ENCODE measurements at places on chromosomes 5 and 9.

DNA sequence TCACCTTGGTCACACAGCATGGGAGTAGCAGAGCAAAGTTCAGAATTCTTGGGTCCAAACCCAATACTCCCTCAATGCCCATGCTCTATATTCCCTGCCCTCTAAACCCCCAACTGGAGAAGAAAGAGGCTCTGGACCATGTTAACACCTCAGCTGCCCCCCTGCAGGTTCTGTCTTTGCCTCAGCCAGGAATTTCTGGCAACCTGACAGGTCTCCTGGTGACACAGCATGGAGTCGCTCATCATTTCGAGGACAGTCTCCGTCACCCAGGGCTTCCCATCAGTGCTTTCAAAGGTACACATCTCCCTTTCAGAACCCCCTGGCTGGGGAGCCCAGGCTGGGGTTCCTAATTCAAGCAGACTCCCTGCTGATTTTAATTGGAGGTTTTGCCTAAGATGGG is 189.5 kb downstream of the BRINP1 start:
- DNase-seq = no peak

DNA sequence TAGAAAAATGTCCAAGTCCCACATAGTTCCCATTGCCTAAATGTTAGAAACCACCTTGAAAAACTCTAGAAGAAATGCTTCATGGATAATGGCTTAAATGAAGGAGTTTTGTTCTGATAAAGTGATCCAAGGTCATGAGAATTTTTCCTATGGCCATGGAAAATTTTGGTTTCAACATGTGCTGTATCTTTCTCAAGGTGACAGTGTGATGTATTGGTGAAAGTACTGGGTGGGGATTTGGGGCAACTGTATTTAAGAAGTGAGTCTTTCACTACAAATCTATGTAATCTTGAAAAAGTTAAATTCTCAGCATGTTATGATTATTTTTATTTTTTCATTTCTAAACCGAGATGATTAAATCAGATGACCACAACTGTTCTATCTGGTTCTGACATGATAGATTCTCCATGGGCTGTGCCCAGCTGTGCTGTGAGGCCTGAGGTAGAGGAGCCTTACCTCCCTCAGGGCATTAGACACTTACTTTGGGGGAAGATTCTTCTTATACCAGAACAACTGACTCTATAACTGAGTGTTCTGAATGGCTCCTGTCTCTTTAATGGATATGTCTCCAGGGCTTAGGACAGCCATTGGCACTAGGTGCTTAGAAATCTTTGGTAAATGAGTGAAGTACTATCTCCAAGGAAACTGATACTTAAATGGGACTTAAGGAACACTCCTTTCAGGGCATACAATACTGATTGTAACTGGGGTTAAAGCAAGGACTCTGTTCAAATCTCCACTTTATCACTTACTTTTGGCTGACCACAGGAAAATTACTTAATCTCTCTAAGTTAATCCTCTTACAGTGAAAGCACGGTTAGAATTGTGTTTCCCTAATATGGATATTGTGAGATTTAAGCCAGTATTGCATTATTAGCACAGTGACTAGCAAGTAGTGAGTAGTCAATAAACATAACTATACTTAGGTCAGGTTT is 397.4 kb upstream of the MEF2C start:
- DNase-seq = no peak

DNA sequence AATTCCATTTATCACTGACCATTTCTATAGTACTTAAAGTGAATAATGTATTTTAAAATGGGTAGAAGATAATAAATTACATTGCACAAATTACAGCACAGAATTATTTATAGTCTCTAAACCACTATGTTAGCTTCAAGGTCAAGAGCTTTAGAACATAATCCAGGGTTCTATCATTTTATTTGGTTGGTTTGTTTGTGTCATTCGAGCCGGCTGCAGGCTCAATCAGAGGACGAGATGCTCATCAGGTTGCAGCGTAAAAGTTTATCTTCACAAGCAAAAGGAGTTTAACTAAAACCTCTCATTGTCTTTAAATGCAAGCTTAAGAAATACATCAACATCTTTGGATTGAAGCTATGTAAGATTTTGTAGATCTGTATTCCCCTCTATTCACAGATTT is 523.8 kb downstream of the EFNA5 start:
- no peak for DNase-seq

GRCh38 chr5:81097713-81098112 is 135.4 kb upstream of the CKMT2 start:
- DNase-seq = no peak

GRCh38 chr9:126306071-126306647 is 20.5 kb upstream of the MVB12B start:
- no peak for DNase-seq

- no peak for DNase-seq
Measured at GRCh38 chr5:78899922-78900362, 85.2 kb downstream of the ARSB start.

Measured in activated CD8-positive, alpha-beta memory T cell treated with anti-CD3 and anti-CD28 coated beads for 1 hour (primary cell).